Activated naive CD8-positive, alpha-beta T cell treated with anti-CD3 and anti-CD28 coated beads for 36 hours (primary cell): ENCODE measurements at places on chromosomes 5 and 9.

- no peak for DNase-seq
Measured at GRCh38 chr5:168218746-168219145, 72.7 kb upstream of the WWC1 start.

GRCh38 chr5:175797521-175798038 is 73.8 kb upstream of the CPLX2 start:
- no peak for DNase-seq

- peak; percentile 7 for DNase-seq
Measured at GRCh38 chr9:113219969-113220368, 1.1 kb downstream of the FKBP15 start.

GRCh38 chr9:108933231-108933717 is 650 bp downstream of the ELP1 start:
- DNase-seq = no peak

GRCh38 chr5:177362610-177363507 is 5.1 kb downstream of the RGS14 start:
- peak; percentile 80 for DNase-seq

DNA sequence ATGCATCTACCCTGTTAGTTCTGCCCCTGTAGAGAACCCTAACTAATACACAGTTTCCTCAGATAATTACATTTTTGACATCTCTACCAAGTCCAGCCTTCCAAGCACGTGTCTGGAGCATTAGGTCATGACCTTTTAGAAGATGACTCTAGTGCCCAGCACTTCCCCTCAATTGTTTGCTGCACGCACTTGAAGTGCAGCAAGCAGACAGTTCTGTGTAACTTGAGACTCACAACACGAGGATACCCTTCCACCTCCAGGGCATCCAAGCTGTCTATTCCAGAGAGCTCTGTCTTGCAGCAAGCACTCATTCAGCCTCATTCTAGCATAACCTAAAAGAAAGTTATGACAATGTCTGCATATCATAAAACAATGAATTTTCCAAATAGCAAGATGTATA is 1410.5 kb upstream of the CDH18 start:
- DNase-seq = no peak

DNA sequence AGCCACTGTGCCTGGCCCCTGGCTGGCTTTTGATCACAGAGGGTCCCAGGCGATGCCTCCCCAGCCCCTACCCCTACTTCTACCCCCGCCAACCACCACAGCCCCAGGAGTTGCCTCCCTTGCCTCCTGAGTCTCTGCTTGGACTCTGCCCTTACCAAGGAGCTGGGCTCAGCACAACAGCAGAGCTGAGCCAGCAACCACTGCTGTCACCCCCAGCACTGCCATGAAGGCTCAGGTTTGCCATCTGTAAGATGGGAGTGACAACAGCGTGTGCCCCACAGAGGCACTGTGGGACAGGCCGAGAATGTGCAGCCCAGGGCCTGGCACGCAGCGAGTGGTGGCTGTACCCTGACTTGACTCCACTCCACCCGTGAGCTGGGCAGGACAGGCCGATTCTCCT is 63.1 kb upstream of the ASS1 start:
- DNase-seq = no peak

DNA sequence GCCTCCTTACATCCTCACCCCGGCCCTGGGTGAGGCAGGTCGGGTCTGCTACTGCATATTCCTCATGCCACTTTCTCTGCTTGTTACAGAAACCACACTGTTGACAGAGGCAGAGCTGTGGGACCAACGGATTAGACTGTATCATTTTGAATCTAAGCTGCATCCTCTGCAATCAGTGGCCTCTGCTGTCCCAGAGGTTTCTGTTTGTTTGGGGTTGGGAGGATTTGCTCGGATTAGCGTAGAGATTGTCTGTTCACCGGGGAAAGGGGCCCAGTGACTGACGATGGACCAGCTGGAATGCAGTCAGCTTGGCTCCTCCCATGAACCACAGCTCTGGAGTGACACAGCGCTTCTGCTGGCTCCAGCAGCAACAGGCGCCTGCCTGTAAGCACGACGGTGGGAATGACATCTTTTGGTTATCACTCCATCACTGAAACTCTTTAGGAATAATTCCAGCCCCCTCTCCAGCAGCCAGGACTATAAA is 37.3 kb upstream of the ADRA1B start:
- DNase-seq = no peak

- DNase-seq = no peak
Measured at GRCh38 chr5:164375051-164375450, 869.6 kb downstream of the MAT2B start.

- no peak for DNase-seq
Measured at GRCh38 chr5:27313549-27313948, 275.2 kb upstream of the CDH9 start.

GRCh38 chr5:151905557-151905961 is 19.1 kb downstream of the GLRA1 start:
- no peak for DNase-seq

DNA sequence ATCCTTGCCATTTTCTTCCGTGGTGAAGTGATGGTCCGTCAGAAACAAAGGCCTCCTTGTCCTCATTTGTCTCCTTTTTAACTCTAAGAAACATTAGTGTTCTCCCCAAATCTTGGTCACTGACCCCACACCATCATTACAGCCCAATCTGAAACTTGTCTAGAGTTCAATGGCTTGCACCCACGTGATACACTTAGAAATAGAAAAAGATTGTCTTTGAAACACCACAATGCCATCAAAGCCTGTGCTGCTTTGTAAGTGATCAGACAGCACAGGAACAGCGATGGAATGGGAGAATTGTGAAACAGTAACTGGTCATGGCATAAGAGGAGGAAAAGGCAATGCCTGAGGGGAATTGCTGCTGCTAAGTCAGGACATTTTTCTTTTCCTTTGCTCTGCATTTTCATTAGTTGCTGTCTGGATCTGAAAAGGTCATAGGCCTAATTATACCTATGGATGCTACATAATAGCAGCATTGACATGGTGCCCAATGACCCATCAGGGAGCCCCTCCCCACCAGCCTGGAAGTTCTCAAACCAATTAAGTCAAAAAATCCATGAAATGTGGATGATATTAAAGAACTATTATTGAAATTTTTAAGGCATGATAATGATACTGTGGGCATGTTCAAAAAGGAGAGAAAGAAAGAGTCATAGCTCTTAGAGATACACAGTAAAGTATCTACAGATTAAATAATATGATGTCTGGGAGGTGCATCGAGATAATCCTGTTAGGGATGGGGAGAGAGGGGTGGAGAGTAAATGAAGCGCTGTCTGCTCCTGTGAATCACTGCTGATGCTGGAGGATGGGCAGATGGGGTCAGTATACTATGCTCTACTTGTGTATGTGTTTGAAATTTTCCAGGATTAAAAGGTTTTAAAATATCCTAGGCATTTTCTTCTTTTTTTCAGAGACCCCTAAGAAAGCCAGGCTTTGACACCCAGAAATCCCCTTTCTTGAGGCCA is 83.6 kb downstream of the ENC1 start:
- DNase-seq = no peak

DNA sequence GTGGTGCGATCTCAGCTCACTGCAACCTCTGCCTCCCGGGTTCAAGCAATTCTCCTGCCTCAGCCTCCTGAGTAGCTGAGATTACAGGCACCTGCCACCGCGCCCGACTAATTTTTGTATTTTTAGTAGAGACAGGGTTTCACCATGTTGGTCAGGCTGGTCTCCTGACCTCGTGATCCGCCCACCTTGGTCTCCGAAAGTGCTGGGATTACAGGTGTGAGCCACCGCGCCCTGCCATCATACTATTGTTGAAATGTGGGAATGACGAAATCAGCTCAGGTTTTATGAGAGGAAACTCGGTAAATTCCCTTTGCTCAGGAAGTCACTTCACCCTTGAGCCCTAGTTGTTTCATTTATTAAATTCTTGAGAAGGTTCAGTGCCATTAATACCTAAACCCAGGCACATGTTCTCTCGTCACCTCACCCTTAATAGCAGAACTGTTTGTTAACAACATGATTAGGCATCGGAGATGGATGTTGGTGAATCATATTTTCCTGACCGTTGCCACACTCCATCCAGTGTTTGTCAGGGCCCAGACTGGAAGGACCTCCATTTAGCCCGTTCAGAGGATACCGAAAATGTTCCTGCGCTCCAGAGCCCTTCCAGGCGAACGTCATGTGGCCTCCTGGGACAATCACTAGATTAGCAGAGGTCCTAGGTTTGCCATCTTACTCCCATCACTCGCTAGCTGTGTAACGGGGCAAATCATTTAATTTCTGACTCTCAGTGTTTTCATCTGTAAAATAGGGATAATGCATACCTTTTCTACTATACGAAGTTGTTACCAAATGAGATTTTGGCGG is 20.0 kb upstream of the CREBRF start:
- DNase-seq = peak; percentile 18

- DNase-seq = peak; percentile 40
Measured at GRCh38 chr9:131734165-131734610, 5.7 kb downstream of the RAPGEF1 start.

DNA sequence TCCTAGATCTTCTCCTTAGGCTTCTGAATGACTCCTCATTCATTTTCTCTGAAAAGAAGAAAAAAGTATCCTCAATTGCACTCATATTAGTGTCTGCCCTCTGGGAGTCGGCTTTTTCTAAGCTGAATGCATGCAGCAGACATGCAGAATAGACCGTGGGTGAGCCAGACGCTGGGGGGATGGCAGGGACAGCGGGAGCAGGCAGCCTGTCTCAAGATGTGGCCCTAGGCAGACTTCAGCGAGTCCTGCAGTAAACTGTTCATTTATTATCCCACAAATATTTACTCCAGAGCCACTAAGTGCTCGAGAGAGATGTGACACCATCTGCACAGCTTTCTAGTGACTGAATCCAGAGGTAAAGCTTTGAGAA is 164.9 kb upstream of the RAI14 start:
- no peak for DNase-seq

DNA sequence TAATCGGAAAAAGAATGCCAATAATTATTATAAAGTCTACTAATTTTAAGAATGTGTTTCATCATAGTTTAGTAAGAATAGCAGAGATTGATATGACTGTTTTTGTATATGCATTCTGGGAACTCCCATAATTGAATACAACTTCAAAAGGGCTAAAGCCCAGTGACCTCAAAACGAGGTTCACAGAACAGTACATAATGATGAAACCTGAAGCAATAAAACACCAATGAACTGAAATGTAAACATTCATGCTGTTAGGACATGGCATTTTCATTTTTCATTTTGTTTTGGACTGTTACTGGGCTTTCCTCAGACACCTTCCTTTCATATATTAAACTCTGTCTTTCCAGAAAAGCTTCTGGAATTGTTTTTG is 684 bp upstream of the JMY start:
- no peak for DNase-seq

DNA sequence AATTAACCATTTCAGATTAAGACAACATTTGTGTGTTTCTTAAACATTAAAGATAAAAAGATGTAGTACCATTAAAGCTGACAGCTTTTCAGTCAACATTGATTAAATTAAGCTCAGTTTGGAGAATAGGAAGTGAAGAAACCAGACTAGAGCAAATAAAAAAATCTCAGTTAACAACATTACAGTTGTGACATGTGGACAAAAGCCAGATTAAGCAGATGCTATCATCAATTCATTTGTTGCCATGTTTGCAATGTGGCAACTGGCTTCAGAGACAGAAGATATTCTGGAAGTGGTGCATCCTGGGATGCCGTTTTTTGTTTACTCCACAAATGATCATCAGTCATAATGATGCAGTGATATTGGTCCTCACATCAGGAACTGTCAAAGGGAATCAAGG is 70.3 kb upstream of the CNTLN start:
- DNase-seq = no peak

DNA sequence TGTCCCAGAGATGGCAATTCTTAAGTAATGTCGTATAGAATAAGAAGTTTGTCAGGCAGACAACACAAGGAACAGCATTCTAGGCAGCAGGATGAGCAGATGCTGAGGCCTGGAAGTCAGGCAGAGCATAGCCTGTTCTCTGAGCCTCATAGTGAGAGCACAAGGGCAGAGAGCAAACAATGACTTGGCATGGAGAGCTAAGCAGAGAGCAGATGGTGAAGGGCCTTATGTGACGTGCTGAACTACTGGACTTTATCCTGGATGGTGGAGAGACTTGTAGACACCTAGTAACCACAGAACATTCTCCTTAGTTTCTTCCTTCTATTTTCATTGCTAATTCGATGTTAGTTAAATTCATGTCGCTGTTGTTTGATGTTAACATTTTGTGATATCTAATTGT is 60.1 kb downstream of the KCTD16 start:
- no peak for DNase-seq

DNA sequence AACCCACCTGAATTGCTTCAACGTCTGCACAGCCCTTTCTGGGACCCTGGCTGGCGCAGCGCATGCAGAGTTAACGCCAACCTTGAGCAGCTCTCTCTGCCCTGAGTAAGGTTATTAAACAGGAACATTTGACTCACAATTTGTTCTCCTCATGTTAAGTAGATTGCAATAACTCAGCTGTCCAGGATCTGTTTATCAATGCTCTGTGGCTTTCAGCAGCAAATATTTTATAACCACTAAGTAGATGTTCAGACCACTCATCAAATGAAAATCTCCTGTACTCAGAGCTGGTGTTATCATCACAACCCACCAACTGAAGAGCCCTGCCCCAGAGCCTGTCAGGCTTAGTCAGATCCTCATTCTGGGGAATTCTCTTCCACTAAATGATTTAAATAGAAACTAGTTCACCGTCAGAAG is 403.0 kb downstream of the ZNF608 start:
- DNase-seq = no peak

GRCh38 chr5:38853753-38854470 is 8.1 kb downstream of the OSMR start:
- no peak for DNase-seq

- DNase-seq = no peak
Measured at GRCh38 chr5:105632043-105632442, 2038.7 kb downstream of the EFNA5 start.

GRCh38 chr9:22817181-22817580 is 370.6 kb downstream of the DMRTA1 start:
- DNase-seq = no peak

GRCh38 chr9:21709464-21710058 is 92.9 kb upstream of the MTAP start:
- DNase-seq = peak; percentile 47

GRCh38 chr5:111997711-111998110 is 240.7 kb upstream of the NREP start:
- no peak for DNase-seq

DNA sequence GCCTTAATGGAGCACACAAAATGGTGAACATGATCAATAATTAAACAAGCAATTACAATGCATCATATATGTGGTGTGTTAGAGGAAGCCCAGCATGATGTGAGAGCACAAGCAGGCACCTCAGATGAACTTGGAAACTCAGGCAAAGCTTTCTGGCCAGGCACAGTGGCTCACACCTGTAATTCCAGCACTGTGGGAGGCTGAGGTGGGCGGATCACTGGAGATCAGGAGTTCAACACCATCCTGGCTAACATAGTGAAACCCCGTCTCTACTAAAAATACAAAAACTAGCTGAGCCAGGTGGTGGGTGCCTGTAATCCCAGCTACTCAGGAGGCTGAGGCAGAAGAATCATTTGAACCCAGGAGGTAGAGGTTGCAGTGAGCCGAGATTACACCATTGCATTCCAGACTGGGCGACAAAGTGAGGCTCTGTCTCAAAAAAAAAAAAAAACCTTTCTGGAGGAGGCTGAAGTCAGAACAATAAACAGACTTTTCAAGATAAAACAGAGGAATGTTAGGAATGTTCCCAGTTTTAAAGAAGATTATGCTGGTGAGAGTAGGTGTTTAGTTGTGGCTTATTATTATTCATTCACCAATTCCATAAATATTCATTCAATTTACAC is 159.4 kb downstream of the CEMIP2 start:
- no peak for DNase-seq
